MG63 (cell line): ENCODE measurements at places on chromosomes 2 and 18.

- no peak for DNase-seq
These were observed 25.8 kb downstream of the CAVIN2 start for GRCh38 chr2:191821078-191821477.

DNA sequence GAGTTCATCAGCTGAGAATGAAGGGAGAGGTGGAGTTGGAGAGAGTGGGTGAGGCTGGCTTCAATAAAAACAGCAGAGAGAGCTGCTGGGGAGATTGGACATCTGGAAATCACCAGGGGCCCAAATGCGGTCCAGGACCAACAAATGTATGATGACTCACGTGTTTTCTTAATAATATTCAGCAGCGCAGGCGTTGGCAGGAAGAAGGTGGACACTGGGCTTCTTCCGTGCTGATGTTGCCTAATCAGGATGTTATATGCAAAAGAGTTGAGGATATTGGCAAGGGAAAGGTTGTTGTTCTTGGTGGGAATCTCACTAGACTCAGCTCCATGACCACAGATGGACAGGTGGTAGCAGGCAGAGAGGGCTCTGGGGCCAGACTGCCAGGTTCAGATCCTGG lies 12.8 kb upstream of the PLA2R1 start:
- peak; percentile 91 for DNase-seq

DNA sequence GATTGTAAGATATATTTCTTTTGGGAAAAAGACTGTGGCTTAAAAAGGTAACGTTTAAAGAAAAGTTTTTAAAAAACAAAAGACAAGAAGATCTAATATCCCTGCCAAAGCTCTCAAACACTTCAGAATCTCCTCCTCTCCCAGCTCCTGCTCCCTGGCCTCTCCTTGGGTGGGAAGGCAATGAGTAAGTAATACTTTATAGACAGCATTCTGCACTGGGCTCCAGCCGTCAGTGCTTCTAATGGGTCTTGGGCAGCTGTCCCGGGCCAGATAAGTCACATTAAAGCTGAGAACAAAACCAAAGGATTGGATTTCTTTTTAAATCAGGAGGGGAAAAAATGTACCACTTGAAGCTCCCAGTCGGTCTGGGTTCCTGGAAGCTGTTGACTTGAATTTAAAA lies 133.7 kb downstream of the ALPK2 start:
- peak; percentile 79 for DNase-seq

- no peak for DNase-seq
These were observed 9.9 kb downstream of the MOB1A start for GRCh38 chr2:74168739-74169138.

GRCh38 chr2:66521291-66521922 lies 86.5 kb downstream of the MEIS1 start:
- no peak for DNase-seq

DNA sequence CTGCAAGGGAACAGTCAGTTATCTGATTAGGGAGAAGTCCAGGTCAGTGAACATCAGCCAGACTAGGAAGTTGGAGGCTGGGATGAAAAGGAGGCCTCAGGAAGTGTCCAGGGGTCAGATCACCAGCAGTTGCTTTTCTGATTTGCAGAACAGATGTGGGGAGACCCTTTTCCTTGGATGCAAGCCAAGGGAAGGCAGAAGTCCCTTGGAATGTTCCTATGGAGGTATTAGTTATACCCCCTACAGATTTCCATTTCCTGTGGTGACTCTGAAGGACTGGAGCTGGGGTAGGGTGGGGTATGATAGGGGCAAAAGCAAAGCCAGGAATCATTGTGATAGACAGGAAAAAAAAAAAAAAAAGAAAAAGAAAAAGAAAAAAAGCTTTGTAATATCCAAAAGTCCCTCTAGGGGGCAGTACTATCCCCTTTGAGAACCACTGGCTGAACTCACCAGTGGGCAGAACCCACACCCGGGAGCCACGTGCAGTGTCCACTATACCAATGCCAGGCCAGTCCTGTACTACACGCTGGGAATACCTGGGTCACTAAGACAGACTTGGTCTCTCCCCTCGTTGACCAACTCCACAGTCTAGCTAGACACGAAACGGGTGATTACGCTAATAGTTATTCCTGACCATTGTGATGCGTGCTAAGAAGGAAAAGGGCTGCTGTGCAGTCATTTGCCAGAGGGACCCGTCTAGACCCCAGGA lies 7.4 kb downstream of the DYSF start:
- no peak for DNase-seq

- no peak for DNase-seq
These were observed 106.9 kb downstream of the CDK15 start for GRCh38 chr2:201913201-201913600.

- no peak for DNase-seq
These were observed 52.6 kb downstream of the SH2D6 start for GRCh38 chr2:85470850-85471800.

GRCh38 chr18:13381944-13382365 lies 163.4 kb downstream of the LDLRAD4 start:
- DNase-seq = no peak

DNA sequence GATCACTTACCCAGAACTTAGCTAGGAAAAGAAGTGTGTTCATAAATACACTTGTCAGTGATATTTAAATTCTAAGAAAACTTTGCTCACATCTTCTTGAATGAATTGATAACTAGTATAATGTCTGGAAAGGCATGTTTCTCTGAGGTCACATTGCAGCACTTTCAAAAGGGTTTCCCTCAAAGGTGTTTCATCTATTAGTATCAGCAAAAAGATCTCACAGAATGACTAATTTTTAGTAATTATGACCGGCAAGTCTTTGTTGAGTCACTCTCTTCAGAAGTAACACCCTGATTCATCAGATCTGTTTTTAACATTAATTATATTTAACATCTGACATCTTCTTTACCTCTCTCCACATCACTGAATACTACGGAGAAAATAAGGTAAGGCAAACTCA lies 222.3 kb downstream of the IKZF2 start:
- DNase-seq = no peak

DNA sequence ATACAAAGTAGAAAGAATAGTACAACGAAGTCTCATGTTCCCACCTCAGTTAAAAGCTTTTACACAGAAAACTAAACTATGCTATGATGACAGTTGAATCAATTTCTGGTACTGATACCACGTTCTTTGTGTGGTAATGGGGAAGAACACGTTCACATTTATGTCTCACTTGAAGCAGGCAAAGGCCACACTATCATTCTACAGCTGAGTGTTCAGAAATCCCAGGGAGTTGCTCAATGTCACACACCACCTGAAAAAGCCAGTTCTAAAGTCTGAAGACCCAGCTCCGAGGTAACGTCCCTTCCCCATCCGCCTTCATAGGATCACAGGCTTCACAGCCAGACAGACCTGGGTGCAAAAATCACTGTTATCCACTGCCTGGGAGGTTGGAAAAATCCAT lies 8.9 kb downstream of the RNF149 start:
- no peak for DNase-seq

- no peak for DNase-seq
These were observed 4.7 kb downstream of the D2HGDH start for GRCh38 chr2:241739177-241739576.

GRCh38 chr2:154616659-154617058 lies 81.8 kb upstream of the KCNJ3 start:
- DNase-seq = no peak

- peak; percentile 79 for DNase-seq
These were observed 19.0 kb downstream of the INO80C start for GRCh38 chr18:35478520-35479435.

- DNase-seq = no peak
These were observed 80.9 kb upstream of the TSPYL6 start for GRCh38 chr2:54336977-54337255.

GRCh38 chr2:39530411-39530866 lies 93.4 kb upstream of the MAP4K3 start:
- DNase-seq = peak; percentile 51

GRCh38 chr18:76376225-76376624 lies 118.8 kb downstream of the ZNF516 start:
- DNase-seq = no peak

- DNase-seq = no peak
These were observed 50.2 kb upstream of the CHST9 start for GRCh38 chr18:27235218-27235870.

GRCh38 chr2:96693286-96694200 lies 46.3 kb downstream of the LMAN2L start:
- no peak for DNase-seq

- DNase-seq = peak; percentile 17
These were observed 14.6 kb upstream of the DYNC2LI1 start for GRCh38 chr2:43759195-43759594.

DNA sequence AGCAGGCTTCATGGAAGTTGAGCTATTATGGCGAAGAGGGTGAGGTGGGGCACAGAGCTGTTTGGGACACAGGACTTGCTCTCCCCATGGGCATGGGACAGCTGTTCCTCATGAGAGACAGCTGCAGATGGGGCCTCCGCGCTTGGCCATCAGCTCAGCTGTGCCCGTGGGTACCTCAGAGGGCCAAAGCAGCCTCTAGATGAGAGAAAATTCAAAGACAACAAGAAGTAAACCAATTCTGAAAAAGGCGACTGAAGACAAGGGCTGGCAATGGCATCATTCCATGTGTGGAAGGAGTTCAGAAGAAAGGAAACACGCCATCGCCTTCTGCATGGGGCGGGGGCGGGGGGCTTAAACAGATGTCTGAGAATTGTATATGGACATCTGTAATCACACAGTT lies 136.2 kb downstream of the BCL2 start:
- no peak for DNase-seq

GRCh38 chr2:211216221-211216620 lies 659.8 kb downstream of the CPS1 start:
- no peak for DNase-seq

GRCh38 chr2:65880436-65880835 lies 448.0 kb upstream of the SPRED2 start:
- DNase-seq = no peak

DNA sequence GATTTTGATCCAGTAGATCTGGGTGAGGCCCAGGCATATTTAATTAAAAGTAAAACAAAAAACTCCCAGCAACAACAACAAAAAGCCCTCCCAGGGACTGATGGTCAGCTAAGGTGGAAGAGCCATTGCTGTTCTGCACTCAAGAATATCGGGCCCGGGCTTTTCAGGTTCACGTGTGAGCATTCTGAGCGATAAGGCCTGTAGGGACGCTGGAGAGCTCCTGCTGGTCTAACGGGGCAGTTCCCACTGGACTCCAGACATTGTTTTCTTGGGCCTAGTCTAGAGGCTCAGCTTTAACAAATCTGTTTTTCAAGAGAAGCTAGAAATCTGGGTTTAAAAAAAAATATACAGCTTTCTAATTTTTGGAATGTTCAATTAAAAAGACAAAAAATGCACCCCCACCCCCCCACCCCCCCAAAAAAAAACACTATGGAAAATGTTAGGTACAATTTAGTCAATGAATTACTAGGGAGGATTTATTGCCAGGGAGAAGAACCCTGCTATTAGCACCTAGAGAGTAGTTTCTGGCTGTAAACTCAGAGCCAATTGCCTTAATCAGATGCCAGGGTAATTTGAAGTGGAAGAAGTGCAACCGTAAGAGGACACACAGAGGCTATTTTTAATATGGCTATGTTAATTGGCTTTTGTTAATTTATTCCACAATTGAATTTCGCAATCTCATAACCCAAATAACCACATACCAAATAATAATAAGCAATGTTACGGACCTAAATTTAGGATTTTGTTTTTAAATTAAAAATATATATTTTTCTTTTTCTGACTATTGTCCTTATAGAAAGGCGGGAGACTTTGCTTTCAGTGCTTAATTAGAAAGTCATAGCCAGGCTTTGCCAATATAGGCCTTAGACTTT lies 78.9 kb downstream of the MAP4K4 start:
- no peak for DNase-seq

GRCh38 chr18:75491361-75491760 lies 63.9 kb upstream of the SMIM21 start:
- DNase-seq = no peak

- no peak for DNase-seq
These were observed 263.9 kb downstream of the ALPK2 start for GRCh38 chr18:58364876-58365528.

DNA sequence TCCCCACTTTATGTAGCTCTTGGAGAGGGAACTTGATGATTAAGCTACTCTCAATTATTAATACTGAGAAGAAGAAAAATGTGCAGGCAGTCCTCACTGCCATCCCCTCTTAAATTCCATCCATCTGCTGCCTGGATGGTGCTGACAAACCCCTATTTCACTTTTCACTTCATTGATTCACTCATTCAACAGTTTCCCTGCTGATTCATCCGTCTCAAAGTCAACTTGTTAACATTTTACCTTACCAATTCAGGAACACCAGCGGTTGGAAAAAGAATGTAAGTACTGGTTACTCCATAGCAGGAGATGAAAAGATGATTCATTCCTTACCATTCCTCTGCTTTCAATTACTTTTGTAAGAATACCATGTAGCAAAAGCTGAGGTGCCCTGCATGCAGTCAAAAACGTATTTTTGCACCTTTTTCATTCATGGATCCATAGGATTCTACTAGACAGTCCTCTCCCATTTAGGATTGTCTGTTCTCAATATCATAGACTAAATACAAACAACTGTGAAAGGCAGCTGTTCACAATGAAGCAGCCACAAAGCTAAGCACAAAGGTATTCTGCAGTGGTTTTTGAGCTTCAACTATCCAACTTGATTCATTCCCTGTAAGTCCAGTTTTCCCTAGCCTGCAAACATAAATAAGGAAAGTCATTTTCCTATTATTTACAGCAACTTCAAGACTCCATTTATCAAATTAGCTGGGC lies 262.0 kb downstream of the MREG start:
- DNase-seq = no peak

- no peak for DNase-seq
These were observed 22.6 kb upstream of the DCDC2C start for GRCh38 chr2:3680548-3681345.

DNA sequence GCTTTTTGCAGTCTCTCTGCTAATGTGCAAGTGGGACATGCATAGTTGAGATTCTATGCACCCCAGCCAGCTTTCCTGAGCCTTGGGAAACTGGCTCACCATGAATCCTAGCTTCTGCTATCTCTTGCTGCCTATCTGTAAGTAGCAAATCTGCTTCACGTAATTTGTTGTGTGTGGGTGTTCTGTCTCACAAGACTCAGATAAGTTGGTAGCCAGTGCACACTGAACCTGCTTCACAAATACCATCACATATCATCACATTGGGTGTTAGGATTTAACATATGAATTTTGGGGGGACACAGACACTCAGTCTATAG lies 13.9 kb upstream of the VRK2 start:
- no peak for DNase-seq

DNA sequence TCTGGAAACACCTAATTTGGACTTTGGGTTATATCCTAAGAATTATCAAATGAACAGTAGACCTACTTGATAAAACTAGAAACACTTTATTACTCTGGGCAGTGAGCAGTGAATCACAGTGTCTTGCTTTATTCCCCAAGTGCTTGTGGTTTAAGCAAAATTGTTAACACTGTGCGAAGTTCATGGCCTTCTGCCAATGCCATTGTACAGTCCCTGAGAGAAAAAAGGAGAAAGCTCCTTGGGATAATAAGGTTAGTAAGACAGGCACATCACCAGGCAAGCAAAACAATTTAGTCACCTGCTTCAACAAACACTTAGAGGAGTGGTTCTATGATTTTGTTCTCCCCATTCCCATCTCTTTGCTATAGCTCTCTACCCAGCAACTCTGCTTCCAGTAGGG lies 39.8 kb downstream of the ADCYAP1 start:
- DNase-seq = peak; percentile 56
